ENCODE measurements at places on chromosomes 5 and 9. TPM values are rescaled to one million over a fixed set of nuclear protein-coding genes. Genes with fewer than 3 reads are reported as not detected.

KLHL3 gene
- total RNA-seq: 1.9 TPM

TPPP gene
- 0.98 TPM for total RNA-seq

BNC2 gene
- 5.7 TPM for total RNA-seq

NEUROG1 gene
- not detected for total RNA-seq

GAPVD1 gene
- 48.6 TPM for total RNA-seq

TRIP13 gene
- 45.9 TPM for total RNA-seq

DDX4 gene
- not detected for total RNA-seq

- no peak for DNase-seq
Measured at GRCh38 chr5:54673523-54674225, 156.1 kb downstream of the SNX18 start.

DNA sequence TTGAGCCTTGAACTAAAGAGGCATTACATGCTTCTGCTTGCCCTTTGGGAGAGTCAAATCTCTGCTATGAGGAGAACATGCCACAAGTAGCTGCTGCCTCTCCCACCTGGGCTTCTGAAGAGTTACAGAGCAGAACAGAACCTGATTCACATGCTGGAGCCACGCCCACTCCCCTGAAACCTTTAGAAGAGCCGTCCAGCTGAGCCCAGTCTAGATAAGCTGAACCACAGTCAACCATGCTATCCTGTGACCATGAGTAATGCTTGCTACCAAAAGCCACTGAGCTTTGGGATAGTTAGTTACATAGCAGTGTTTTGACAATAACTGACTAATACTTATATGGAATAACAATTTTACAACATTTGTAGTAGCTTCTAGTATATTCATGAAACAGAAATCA is 111.0 kb upstream of the VCAN start:
- DNase-seq: no peak

DNA sequence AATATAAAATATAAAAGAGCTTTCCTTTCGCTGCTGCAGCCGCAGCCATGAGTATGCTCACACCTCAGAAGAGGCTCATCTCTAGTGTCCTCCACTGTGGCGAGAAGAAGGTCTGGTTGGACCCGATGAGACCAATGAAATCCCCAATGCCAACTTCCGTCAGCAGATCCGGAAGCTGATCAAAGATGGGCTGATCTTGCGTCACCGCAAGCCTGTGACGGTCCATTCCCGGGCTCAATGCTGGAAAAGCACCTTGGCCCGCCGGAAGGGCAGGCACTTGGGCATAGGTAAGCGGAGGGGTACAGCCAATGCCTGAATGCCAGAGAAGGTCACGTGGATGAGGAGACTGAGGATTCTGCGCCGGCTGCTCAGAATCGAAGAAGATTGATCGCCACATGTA is 12.6 kb upstream of the PRDM12 start:
- no peak for DNase-seq

DNA sequence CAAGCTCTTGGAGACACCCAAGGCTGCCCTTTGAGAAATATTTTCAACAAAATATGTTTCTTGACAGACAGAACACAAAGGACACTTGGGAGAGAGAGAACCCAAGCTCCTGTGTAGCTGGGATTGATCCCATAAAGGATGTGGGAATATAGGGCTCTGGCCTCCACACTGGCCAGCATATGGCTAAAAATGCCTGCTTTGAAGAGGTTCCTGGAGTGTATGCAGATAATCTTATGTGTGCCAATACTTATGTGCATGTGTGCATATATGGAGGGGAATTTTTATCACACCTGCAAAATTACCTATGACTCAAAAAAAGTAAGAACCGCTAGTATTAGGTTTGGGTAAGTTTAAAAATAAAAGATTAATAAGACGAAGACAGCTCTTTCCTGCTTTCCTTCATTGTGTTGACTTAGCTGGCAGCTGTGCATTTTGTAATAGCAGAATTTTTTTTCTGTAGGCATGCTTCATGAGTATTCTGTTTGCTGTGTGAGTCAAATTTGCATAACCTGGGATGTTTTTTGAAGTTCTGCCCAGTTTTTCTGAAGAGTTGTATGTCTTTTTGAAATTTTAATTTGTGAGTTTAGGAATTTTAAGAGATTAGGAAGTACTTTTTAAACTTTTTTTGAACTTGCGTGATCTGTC is 42.6 kb downstream of the HACD4 start:
- DNase-seq: no peak

GRCh38 chr9:32581512-32582143 is 8.7 kb upstream of the NDUFB6 start:
- DNase-seq: no peak

GRCh38 chr5:178449163-178450070 is 140.8 kb downstream of the COL23A1 start:
- no peak for DNase-seq

GRCh38 chr9:15697446-15697851 is 144.6 kb downstream of the CCDC171 start:
- DNase-seq: no peak

DNA sequence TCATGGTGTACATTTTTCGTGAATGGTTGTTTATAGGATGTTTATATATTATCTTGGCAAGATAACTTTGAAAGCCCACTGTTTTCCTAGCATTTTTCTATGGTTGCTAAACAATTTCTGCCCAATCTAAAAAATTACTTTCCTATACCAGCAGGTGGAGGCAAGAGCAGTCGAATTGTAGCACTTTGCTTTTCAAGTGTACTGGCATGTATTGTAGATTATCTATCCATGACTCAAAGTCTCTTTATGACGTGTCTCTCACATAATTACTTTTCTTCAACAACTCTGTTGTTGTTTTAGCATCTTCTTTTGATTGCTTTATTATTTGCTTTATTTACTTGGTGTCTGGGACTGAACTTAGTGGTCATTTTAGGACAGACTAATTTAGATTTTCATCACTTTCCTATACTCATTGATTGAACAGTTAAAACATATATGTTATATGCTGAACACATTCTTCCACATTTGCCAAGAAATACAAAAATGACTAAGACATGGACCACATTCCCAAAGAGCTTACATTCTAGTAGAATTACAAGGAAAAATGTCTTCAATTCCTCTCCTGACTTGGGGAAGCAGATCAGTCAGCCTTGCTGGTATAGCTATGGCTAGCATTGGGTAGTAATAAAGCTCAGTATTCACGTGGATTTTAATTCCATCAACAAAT is 20.7 kb downstream of the NLN start:
- DNase-seq: no peak

GRCh38 chr9:21110708-21111576 is 30.7 kb downstream of the IFNW1 start:
- peak; percentile 36 for DNase-seq

DNA sequence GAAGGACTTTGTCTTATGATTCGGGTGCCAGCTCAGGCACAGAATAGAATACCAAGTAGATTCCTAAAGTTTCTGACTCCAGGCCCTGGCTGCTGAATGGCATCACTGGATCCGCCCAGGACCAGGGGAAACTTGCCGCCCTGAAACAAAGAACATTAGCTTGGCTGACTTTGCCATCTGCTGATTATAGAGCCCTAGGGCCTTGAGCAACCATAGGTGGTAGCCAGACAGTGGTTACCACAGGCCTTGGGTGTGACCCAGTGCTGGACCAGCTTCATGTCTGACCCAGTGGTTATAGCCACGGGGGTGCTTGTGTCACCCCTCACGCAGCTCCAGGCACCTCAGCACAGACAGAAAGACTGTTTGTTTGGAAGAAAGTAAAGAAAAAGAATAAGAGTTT is 62.7 kb downstream of the SSBP2 start:
- no peak for DNase-seq

DNA sequence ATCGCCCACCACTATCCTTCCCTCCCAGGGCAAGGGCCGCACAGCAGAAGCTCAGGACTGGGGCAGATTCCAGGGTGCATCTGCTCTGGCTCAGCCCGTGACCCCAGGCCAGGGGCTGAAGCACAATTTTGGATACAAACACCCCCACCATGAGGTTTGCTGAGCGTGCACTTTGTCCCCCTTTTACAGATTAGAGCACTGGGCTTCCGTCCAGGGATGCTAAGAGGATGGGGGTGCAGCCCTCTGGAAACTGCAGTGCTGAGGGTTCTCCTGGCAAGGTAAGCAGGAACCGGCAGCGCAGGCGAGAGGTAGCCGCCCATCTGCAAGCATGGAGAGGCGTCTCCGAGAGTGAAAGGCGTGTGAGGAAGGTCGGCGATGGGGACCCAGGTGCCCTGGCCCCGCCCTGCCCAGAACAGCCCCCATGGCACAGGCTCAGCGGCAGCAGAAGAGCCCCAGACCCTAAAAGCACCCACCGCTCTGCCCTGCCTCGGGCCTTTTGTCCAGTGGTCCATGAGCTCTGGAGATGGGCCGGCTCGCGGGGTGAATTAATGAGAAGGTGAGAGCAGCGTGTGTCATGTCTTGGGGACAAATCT is 54.5 kb upstream of the OLFM1 start:
- DNase-seq: no peak

GRCh38 chr9:134732392-134733110 is 90.9 kb downstream of the COL5A1 start:
- DNase-seq: no peak

- no peak for DNase-seq
Measured at GRCh38 chr5:42059778-42060464, 134.8 kb downstream of the FBXO4 start.

- DNase-seq: peak; percentile 73
Measured at GRCh38 chr9:133135146-133135745, 14.2 kb upstream of the RALGDS start.

DNA sequence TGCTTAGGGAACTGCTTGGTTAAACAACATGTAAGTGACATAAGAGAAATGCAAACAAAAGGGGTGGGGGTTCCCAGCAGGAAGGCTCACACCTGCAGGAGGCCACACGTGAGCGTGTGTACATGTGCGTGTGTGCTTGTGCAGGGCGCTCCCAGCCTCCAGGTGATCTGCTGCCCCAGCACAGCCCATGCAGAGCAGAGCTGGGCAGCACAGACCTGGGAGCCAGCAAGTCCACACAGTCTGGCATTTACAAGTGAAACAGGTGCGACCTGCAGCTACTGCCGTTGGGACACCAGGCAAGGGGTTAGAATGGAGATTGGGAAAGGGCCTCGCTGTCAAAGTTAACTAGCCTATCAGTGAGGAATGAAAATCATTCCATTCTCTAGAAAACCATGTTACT is 41.8 kb downstream of the GRAMD2B start:
- no peak for DNase-seq

- DNase-seq: no peak
Measured at GRCh38 chr9:29160763-29161353, 1587.6 kb upstream of the C9orf72 start.

- DNase-seq: no peak
Measured at GRCh38 chr9:94785215-94786169, 59.0 kb downstream of the AOPEP start.

DNA sequence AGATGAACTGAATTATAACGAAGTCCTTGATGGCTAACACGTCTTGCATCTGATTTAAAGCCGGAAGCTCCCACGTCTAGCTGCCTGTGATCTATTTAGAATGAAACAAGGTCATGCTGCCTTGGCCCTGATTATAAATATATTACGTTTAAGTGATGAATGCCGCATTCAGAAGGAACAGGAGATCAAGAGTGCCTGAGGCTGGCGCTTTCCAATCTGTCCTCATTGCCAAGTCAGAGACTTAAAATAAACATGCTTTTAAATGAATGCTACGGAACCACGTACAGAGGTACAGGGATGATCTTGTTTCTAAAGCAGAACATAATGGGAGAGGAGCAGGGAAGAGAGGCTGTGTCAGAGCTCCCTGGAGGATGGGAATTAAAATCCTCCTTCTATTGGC is 292.8 kb downstream of the TLE1 start:
- no peak for DNase-seq

GRCh38 chr5:54785729-54786591 is 199.4 kb downstream of the ESM1 start:
- no peak for DNase-seq

DNA sequence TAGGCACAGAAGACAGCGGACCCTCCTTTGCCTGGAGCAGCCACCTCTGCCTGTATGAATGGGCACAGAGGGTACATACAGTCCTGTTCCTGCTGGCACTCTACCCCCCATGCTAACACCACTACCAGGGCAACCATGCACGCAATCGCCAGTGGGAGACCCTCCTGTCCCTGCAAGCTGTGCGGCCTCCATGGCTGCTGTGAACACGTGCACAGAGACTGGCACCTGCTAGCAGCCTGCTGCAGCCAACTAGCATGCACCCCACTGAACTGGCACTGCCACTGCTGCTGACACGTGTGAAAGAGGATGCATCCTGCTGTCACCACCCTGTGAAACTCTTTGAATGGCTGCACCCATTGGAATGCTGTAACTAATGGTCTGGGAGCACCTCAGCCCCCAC is 885.2 kb upstream of the ARRDC3 start:
- no peak for DNase-seq

DNA sequence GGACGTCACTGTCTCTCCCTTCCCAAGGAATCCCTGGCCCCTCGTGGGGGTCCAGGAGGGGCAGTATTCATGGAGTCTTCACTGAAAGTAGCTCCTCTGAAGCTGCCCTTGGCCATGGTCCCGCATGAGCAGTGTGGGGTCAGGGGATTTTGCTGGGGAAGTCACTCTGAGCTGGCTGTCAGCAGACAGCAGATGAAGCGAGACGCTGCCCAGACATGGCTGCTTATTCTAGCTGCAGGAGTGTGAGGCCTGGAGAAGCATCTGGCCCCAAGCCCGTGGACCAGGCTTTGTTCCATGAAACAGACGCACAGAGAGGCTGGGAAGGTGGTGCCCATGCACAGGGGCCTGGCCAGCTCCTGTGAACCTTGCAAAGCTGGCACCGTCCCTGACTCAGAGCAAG is 21.5 kb upstream of the ASS1 start:
- DNase-seq: no peak

DNA sequence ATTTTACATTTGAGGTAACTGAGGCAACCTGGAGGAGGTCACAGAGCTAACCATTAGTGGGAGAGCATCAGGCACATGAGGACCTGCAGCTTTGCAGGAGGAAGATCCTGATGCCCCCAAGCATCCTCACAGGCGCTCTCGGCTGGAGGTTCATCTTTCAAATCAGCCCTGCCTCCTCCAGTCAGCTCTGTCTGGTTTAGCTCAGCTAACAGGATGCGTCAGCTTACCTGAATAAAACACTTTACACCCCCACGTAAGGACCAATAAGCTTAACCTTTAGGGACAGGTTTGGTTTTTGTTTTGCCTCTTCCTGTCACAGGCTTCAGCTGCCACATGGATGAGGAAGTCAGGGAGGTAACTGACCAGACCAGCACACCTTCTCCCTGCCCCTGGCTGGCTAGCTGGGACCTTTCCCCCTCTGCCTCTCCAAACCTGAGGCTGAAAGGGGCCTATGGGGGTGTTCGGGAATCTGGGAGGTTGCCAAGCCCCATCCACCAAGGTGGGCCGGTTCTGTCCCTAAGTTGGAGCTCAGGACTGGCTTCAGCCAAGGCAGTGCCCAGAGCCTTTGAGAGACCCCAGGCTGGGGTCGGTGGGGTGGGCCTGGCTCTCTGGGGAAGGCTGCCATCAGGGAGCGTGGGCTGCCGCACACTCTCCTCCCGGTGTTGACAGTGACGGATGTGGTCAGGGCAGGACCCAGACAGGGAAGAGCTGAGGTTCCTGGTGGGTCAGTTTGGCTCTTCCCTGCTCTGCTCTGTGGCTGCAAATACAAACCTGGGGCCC is 20.0 kb upstream of the FCN1 start:
- no peak for DNase-seq

DNA sequence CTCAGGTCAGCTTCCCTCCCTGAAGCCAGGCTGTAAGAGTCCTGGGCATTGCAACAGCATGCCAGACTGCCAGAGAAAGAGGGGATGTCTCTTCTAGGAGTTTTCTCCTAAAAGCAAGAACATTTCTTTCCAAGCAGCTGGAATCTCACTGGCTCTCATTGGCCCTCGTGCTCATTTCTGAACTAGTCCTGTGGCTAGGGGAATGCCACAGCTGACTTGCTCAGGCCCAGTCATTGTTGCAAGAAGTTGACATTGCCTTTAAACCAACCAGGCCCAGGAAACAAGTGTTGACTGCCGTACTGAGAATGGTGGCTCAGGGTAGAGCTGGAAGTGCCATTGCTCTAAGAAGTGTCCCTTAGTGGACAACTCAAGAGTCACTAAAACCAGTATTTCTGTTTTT is 15.0 kb upstream of the CEP120 start:
- no peak for DNase-seq

Measured in Panc1 (cell line).